H1 (cell line): ENCODE measurements at places on chromosomes 13 and 19. TPM values are rescaled to one million over a fixed set of nuclear protein-coding genes. Genes with fewer than 3 reads are reported as not detected.

DNA sequence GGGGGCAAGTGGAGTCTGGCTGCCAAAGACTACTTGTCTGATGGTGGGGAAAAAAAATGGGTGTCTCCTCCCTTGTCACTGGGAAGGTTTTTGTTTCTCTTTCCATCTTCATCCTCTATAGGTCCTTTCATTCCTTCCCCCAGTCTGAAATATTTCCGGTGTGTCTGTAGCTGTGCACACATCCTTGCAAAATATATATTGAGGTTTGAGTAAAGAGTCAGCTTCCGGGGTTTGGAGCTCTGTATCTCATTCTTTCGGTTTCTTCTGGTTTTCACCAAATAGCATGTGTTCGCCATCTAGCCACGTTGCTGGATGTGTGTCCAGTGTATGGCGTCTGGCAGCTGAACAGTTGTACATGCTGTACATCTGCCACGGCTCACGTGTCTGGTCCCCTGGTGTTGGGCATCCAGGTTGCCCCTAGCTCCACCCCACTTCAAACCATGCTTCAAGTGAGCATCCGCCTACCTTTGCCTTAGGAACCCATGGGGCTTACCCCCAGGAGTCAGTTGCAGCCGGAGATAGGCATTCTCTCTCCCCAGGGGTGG, 142.2 kb downstream of the SIPA1L3 start:
- no peak for DNase-seq

The TEX101 gene
- total RNA-seq = not detected in 2 replicates

- DNase-seq = no peak
These were observed 211.7 kb downstream of the LIG4 start for GRCh38 chr13:108003626-108004025.

GRCh38 chr19:6767357-6768235, at the start of gene SH2D3A:
Gene SH2D3A, minus strand, starts transcription at chr19:6767435. Its CDS starts 3,687 bp downstream, at chr19:6763748.
- DNase-seq = peak; percentile 96

- DNase-seq = no peak
These were observed 146.4 kb upstream of the VSTM2B start for GRCh38 chr19:29379257-29380021.

The LRCH1 gene
- total RNA-seq = 10.1 and 10.9 TPM in 2 replicates

DNA sequence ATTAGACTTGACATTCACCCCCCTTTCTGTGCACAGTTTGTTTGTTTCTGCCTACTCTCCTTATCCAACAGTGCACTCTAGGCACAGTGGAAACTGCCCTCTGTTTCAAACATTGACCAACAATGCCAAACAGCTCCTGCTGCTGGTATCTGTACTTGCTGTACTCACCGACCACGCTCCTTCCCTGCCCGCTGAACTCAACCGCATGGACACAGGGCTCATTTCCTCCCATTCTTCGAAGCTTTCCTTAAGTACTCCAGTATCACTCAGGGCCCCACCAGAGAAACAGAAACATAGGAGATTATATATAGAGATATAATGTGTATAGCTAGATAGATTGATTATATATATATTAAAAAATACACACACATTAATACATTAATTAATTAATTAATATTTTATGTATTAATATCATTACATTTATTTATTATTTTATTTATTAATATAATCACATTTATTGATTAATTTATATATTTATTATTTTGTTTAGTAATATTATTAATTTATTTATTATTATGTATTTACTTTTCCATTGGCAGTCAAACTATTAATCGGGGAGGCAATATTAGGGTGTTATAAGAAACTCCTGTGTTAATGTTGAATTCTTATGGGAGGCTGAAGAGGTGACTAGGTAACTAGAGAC, 1528.2 kb downstream of the EFNB2 start:
- no peak for DNase-seq
